NCI-H2081 (cell line): ENCODE measurements at places on chromosomes 3 and 15.
A peak's percentile ranks its signal among the peaks of the same experiment; 100 is the strongest.

DNA sequence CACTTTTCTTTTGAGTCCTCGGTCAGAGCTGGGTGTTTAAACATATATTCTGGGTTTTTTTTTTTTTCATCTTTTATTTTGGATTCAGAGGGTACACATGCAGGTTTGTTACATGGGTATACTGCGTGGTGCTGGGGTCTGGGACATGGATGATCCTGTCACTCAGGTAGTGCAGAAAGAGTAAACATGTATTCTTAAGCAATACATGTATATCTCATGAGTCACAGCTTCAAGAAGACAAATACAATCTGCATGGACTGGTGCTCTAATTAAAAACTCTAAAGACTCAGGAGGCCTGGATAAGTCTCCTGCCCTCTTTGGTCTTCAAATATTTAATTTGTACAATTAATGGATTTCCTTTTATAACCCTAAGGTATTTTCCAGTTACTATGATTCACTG lies 50.6 kb upstream of the PHLDB2 start:
- no peak for DNase-seq

DNA sequence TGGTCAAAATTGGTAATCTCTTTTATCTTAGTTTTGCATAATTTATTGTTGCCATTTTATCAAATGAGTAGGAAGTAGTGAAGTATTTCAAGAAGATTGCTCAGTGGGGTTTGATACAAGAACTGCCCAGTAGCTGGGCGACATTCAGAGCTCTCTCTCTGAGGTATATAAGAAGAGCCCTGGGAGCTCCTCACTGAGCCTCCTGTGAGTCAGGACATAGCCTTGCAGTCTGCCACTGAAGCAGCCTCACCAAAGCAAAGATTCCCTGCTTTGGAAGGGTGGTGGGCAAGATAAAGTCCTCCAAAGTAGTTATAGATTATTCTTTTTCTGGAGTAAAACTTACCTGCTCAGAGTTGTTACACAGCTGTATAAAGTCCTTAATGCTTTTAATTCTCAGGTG lies 26.1 kb downstream of the SKIL start:
- no peak for DNase-seq

DNA sequence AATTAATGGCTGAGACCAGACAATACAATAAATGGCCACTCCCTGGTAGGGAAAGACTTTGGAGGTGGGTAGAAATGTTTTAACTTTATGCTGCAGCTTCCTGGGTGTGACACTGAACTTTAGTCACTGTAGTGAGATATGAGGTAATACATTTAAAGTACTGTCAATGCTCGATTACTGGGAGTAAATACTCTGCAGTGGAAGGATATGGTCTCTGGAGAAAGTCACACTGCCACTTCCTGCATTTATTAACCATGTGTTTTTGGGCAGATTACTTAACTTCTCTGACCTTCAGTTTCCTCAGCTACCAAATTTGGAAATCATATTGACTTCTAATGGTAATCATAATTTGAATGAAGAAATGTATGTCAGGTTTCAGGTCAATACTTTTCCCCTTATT lies 317.1 kb upstream of the TGFBR2 start:
- no peak for DNase-seq

DNA sequence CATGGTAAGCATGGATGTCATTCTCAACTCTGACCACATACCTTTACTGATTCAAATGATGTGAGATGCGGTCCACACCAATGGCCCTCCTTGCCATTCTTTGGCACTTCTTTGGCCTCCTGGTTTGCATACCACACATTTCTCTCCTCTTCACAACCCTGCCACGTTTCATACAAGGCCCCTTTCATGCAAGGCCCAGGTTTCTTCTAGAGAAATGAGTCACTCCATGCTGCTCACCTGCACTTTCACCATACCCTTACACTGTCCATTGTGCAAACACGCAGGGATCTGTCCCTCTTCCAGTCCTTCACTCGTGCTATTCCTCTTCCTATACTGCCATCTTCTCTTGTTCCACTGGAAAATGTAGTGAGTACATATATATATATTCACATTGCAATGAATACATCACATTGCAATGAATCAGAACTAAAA lies 24.4 kb upstream of the SLC24A5 start:
- DNase-seq, result no peak

GRCh38 chr3:38099518-38099917 lies 37.4 kb downstream of the ACAA1 start:
- no peak for DNase-seq

DNA sequence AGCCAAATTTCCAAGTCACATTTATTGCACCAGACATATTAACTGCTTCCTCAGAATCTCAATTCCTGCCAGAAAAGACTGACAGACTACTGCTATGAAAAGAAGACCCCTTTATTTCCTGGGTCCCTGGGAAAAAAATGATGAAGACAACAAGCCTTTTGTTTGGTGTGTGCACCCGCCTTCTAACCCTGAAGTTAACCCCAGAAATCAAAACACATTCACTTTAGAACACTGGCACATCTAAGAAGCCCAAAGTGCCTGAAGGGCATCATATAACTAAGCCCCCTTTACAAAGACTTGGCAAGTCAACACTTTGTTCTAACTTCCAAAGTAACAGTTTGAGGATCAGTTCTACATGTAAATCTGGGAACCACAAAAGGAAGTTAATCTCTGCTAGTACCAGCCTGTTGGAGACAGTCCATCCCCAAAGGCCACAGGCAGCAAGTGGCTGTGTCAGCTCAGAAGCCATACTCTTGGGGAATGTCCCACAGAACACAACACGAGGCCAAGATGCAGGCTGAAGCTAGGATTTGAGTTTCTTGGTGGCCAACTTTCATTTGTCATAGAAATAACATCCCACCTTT lies 16.3 kb upstream of the ATP1B3 start:
- no peak for DNase-seq

DNA sequence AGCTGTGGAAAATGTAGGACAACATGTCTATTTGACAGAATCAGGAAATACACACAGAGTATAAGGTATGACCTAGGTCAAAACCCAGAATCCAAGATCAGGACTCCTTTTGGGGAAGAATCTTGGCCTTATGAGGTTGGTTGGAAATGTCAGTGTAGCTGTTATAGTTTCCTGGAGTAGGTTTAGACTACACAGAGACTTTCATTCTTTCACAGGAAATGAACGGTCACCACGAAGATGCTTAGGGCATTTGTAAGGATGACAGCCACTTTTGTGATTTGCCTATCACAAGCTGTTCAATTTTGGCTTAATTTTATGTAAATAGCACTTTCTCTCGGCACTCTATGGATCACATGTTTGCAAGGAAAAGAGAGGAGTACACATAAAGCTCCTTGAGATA lies 18.6 kb upstream of the ZBTB20 start:
- DNase-seq, result no peak

DNA sequence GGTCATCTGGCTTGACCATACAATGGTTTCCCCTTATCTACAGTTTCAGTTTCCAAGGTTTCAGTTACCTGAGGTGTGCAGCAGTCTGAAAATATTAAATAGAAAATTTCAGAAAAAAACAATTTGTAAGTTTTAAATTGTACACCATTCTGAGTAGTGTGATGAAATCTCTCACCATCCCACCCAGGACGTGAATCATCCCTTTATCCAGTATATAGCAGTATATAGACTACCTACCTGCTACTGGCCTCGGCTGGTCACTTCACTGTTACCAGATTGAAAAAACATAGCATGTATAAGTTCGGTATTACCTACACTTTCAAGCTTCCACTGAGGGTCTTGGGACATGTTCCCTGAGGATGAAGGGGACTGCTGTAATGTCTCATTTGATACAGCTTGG lies 12.0 kb downstream of the ARIH1 start:
- DNase-seq, result no peak

GRCh38 chr3:142022381-142022780 lies 127.0 kb downstream of the TFDP2 start:
- DNase-seq, result no peak

DNA sequence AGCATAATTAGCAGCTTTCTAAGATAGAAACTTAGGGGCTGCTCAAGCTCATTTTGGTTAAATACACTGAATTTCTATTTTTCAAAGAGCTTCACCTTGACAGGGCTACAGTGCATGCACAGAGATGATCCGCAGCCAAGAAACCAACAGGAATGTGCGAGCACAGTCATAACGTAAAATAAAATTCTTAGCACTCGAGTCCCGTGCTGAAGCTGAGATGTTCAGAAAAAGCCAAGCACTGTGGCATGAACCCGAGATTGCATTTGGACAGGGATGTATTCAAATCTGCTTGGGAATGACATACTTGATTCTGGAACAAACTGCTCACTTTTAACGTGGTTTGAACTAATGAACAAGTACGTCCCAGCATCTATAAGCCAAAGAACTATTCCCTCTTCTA lies 340.3 kb downstream of the FOXP1 start:
- no peak for DNase-seq

- peak; percentile 53 for DNase-seq
These were observed 720 bp upstream of the TNIK start for GRCh38 chr3:171460725-171461524.

DNA sequence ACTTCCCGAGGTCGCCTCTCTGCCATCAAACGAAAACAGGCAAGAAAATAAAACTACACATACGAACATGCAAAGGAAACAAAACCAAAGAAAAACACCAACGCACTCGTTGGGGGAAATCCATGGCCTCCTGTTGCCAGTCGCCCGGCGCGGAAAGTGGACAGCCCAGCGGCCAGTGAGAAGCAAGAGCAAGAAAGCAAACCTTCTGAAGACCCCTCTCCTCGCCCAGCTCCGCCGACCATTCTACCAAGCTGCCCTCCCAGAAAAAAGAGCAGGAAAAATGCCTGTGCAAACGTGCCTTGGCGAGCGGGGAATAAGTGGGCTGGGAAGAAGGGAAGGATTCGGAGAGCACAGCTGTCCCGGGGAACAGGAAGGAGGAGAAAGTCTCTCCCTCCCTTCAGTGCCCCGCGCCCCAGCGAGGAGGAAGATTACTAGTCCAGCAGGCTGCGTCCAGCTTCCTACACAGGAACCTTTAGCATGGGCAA lies 802 bp upstream of the NECTIN3 start:
- peak; percentile 52 for DNase-seq

GRCh38 chr15:95492388-95493070 lies 838.0 kb upstream of the NR2F2 start:
- DNase-seq, result no peak

DNA sequence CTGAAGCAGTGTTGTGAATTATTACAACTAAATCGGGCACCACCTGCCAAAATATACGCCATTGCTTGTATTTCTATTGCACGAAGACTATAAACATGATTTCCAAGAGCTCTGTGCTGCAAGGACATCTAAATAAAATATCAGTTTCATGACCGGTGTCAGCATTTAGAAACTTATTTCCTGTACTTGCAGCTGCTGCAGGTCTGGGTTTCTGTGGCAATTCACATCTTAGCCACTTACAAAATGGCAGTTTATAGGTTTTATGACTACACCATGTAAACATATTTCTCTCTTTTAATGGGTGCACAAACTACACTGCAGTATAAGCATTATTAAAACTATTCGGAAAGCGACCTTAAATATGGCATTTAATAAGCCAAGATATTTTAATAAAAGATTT lies 359.4 kb downstream of the VPS13C start:
- peak; percentile 13 for DNase-seq

- no peak for DNase-seq
These were observed 26.5 kb downstream of the WNT7A start for GRCh38 chr3:13853256-13853977.

DNA sequence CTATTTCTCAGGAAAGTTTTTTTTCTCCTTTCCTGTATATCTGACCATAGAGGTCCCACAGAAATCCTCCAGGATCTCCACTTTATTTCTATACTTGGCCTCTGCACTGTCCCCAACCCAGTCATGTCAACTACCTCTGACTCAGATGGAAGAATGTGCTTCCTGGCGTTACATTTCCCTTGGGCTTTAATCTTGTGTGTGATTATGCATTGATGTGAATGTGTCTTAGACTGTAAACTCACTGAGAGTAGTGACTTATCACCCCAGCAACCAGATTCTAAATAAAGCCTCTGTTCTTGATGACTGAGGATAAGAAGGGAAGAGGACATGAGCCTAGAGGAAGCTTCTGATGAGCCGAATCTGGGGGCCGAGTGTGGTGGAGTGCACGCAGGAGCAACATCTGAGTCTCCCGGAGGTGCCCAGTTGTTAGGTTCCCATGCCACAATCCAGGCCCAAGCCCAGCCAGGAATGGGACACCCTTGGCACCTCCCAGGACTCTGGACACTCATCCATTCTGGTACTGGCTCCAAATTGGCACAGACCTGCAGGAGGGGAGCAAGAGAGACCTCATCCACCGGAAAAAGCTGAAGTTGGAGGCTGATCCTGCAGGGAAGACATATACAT lies 32.1 kb upstream of the HEG1 start:
- DNase-seq, result no peak

- no peak for DNase-seq
These were observed 874.0 kb downstream of the PLOD2 start for GRCh38 chr3:145286937-145287336.

- DNase-seq, result peak; percentile 66
These were observed 357.2 kb downstream of the GABRG3 start for GRCh38 chr15:27328186-27328585.

GRCh38 chr15:68561901-68562300 lies 16.9 kb upstream of the CORO2B start:
- DNase-seq, result no peak

DNA sequence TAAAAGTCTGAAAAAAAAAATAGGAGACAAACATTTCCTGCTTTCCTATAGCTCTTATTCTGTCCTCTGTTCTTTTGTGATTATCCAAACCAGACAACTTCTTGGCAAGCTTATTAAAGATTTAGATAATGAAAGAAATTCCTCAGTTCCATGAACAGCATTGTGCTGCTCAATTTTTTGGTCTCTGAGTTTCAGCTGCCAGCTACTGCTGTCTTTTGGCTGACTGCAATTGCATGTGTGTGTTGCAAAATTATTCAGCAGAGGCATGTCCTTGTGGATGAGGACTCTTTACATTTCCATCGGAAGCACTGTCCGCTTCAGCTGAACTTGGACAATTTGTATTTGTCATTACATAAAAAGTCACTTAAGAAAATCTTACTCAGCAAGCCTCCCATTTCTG lies 397.3 kb upstream of the RASGRP1 start:
- no peak for DNase-seq

- no peak for DNase-seq
These were observed 244.4 kb upstream of the TLE3 start for GRCh38 chr15:70342141-70342540.

- no peak for DNase-seq
These were observed 52.7 kb upstream of the P3H2 start for GRCh38 chr3:190173426-190173825.

GRCh38 chr3:45275006-45275704 lies 49.1 kb upstream of the TMEM158 start:
- peak; percentile 49 for DNase-seq
